A549 treated with RU486 at 1 μM for 4 hours (cell line): ENCODE measurements at places on chromosomes 6 and 20. TPM values are rescaled to one million over a fixed set of nuclear protein-coding genes. Genes with fewer than 3 reads are reported as not detected.

EMILIN3 gene
- total RNA-seq = 0.25 to 0.49 TPM (median 0.40 TPM) in 5 replicates

NOX3 gene
- not detected in 5 replicates for total RNA-seq

GNAS-AS1 gene
- not detected in 5 replicates for total RNA-seq

OXT gene
- not detected in 5 replicates for total RNA-seq

TDRD6 gene
- total RNA-seq = not detected in 5 replicates

HLA-G gene
- total RNA-seq = 0.13 TPM in 1 of 5 replicates, not detected in the others
